ENCODE measurements at places on chromosomes 12 and 14.

- no peak for DNase-seq
Measured at GRCh38 chr12:53173085-53173715, 7.3 kb upstream of the ZNF740 start.

GRCh38 chr14:96914571-96915128 is 117.5 kb downstream of the VRK1 start:
- DNase-seq, result no peak

DNA sequence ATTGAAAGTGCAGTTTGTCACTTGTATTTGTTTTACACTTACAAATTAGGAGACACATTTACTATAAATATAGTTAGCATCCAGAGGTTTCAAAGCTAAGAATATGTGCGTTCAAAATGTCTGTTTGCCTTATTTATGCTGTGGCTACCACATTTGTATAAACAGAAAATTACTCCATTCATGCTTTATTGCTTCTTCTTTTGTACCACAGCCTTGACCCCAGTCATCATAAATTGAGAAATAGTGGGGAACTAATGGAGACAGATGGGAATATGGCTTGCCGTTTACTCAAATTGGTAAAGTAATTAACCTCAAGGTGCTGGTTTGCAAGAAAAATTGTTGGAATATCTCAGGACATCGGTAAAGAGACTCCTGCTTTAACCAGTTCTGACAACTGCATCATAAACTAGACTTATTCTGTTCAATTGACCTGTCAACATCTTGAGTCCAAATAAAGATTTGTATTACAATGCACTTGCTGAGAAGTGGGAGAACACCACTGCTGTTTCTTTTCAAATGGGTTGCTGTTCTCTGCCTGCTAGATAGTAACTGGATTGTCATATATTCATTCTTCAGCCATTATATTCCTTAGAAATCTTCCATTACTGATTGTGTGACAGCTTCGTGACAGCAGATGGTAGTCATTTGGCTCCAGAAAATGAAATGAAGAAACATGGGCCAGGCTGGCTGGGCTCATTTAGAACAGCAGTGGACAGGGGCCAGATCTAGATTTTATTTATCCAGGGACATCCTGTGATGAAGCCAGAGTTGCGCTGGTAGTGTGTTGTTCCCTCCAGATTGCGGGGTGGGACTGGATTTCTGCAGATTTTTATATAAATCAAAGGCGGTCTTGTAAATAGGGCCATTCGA is 354.4 kb downstream of the EGLN3 start:
- no peak for DNase-seq

- DNase-seq, result no peak
Measured at GRCh38 chr12:49905718-49906314, 2.1 kb upstream of the FAIM2 start.

DNA sequence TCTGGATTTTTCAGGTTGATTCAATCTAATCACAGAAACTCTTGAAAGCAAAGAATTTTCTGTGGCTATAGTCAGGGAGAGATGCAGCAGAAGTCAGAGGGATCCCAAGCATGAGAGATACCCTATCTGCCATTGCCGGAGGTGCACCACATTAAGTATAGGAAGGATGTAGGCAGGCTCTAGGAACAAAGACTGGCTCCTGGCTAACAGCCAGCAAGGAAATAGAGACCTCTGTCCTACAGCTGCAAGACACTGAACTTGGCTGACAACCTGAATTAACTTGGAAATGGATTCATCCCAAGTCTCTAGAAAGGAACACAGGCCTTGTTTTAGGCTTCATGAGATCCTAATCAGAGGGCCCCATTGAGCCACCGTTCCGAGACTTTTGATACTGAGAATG is 364.9 kb upstream of the FLRT2 start:
- DNase-seq, result no peak

DNA sequence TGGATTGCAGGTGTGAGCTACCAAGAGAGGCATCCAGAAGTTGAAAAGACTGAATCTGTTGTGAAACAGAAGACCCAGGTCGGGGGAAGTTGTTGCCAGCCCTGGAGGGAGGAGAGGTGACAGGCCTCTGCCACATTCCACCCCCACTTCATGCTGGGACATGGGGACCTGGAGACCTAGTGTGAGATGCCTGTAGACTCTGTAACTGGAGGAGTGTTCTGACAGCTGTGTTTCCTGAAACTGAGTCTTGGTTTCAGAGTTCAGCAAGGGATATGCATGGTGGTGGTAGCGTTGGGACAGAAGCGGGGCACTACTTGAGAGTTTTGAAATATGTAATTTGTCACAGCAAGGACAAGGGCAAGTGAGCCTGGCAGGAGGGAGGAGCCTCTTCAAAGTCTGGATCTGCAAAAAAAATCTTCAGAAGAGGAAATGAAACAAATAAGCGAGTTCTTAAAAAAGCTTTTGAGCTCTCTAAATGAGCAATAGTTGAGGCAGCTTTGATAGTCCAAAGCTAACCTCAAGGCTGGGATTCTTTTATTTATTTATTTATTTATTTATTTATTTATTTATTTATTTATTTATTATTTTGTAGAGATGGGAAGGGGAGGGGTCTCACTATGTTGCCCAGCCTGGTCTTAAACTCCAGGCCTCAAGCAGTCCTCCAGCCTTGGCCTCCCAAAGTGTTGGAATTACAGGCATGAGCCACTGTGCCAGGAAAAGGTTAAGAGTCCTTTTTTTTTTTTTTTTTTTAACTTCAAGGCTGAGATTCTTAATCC is 58.9 kb upstream of the EEA1 start:
- DNase-seq, result no peak

- DNase-seq, result no peak
Measured at GRCh38 chr12:110355073-110355472, 48.4 kb downstream of the ANAPC7 start.

DNA sequence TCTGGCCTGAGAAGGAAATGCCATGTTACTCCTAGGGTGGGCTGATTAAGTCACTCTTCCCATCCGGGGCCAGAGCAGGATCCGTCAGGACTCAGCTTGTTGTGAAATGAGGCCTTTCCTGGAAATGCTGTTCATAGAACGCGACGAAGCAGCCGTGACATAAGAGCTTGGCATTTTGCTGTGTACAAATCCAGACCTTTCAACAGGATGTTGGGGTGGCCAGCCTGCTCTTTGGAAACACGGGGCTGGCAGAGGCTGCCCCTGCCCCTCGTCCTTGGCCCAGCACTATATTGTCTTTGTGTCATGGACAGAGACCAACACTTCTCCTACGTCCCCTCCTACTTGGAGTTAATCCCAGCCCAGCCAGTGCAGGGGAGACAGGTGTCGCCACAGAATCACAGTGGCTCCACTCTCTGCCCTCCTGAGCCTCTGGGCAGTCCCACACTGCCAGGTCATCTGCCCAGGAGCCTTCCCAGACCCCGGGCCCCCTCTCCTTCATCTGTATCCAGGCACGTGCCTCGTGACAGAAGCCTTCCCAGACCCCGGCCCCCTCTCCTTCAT is 18.6 kb upstream of the EIF5 start:
- DNase-seq, result no peak

GRCh38 chr12:106138633-106139421 is at the start of gene NUAK1:
Gene NUAK1, minus strand, starts transcription at chr12:106138954. Its CDS starts 301 bp downstream, at chr12:106138653.
- DNase-seq, result no peak

GRCh38 chr12:85277900-85278597 is 2.0 kb upstream of the ALX1 start:
- DNase-seq, result no peak

- DNase-seq, result no peak
Measured at GRCh38 chr12:106152334-106152733, 13.6 kb upstream of the NUAK1 start.

DNA sequence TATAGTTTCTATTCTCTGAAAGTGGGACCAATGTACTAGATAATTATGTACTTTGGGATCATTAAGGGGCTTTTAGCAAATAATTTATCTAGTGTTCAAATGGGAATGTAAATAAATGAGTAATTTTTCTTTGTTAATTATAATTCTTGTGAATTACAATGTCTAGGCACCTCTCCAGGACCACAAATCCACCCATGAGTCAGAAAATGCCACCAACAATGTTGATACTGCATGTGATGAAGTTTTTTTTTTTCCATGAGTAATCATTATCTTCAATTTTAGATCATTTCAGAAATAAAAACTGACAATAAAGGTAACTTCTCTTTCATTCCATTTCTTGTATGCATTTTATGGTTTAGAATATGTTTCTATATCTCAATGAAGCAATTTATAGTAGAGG is 470.3 kb downstream of the VRK1 start:
- no peak for DNase-seq

DNA sequence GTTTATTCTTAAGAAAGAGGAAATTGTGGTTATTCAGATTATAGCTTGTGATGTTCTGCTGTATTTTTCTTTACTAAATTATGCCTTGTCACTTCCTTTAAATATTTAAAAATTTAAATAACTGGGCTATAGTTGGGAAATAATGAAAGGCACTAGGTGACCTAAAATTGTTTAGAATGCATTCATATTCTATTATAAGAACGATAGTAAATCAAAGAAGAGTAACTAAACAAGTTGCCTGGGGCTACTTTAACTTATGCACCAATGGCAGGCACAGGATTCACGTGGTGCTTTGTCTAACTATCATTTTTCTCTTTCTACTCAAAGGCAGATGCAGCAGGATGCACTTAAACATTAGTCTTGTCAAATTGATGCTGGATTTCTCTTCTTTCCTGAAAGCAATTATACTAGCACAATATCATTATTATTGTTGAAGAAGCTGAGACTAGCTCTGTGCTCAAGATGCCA is 190.7 kb upstream of the PPFIA2 start:
- no peak for DNase-seq

GRCh38 chr14:92675976-92676375 is 72.5 kb downstream of the LGMN start:
- no peak for DNase-seq

DNA sequence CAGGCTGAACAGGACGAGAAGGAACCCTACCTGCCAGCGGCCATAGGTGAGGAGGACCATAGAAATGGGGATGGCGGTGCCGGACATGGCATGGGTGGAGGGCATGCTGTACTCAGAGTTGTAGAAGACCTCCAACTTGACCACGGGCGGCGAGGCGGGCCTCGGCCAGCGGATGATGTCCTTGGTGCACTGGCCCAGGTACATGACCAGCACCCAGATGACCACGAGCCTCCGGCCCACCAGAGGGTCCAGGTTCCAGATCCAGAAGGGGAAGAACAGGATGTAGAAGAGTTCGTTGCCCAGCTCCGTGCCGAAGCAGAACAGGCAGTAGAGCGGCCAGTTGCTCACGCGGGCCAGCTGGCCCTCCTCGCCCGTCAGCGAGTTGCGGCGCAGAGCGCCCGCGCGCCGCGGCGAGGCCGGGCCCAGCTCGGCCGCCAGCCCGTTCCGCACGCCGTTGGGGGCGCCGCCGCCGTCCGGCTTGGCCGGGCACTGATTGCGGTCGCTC is 582 bp downstream of the SGPP1 start:
- no peak for DNase-seq

GRCh38 chr12:75042125-75042524 is 167.5 kb downstream of the KCNC2 start:
- no peak for DNase-seq

- DNase-seq, result no peak
Measured at GRCh38 chr14:33962016-33962415, 11.1 kb upstream of the EGLN3 start.

- no peak for DNase-seq
Measured at GRCh38 chr12:110361216-110361615, 42.3 kb downstream of the ANAPC7 start.

- DNase-seq, result no peak
Measured at GRCh38 chr14:100134586-100134985, 24.9 kb downstream of the DEGS2 start.

Measured in stimulated activated CD8-positive, alpha-beta memory T cell treated with anti-CD3 and anti-CD28 coated beads, Interleukin-4, amount 100 ng/mL, for 1 hour (primary cell).